ENCODE measurements at places on chromosomes 16 and 17.

GRCh38 chr17:80414508-80414802 lies 512 bp upstream of the ENDOV start:
- no peak for DNase-seq

DNA sequence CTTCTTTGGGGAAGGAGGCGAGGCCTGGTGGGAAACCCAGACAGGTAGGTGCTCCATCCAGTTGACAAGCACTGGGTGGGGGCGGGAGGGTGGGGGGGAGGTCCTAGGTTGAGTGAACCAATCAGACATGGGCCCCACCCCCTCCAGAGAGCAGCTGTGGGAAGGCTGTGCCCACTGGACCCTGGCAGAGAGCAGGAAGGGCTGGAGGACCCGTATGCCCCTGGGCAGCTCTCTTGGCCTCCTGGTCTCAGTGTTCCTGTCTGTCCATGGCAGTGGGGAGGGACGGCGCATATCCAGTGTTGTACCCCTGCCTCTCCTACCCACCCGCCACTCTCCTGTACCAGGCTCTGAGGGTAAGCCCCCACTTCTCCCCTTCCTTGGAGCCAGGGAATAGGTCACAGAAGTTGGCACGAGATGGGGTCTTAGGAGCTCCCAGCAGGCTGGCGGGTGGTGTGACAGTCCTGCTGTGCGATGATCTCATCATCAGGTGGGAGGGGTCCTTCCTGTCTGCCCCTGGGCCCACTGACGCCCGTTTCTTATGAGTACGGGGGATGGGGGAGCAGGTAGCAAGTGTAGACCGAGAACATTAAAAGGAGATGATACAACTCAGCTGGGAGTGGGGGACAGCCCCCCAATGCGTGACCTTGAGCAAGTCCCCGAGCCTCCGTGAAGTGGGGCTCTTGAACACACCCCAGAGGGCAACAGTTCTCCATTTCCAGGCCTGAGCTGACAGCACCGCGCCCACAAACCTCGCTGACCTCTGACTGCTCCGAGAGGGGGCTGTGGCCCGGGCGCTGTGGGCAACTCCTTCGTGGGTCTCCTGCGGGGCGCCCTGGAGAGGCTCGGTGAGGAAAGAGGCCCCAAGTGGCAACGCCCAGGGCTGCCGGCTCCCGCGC lies 1.2 kb upstream of the ZFPM1 start:
- no peak for DNase-seq

- no peak for DNase-seq
Observed at GRCh38 chr17:34958438-34958837, 2.8 kb downstream of the CCT6B start.

GRCh38 chr16:2234813-2235170 lies 1.5 kb upstream of the DNASE1L2 start:
- DNase-seq = no peak

GRCh38 chr17:27494192-27495091 lies 38.2 kb downstream of the KSR1 start:
- no peak for DNase-seq

DNA sequence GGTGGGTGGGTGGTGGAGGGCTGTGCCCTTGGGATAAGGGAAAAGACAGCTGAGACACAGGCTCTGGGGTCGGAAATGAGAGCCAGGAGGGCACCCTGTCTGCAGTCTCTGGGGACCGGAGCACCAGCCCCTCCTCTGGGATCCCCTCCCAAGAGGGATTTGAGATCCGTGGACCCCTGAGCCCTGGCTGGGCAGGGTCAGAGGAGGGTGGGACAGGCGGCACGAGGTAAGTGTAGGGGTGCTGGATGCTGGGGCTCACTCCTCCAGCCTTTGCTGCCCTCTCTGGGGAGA lies 425 bp downstream of the SGSH start:
- no peak for DNase-seq

DNA sequence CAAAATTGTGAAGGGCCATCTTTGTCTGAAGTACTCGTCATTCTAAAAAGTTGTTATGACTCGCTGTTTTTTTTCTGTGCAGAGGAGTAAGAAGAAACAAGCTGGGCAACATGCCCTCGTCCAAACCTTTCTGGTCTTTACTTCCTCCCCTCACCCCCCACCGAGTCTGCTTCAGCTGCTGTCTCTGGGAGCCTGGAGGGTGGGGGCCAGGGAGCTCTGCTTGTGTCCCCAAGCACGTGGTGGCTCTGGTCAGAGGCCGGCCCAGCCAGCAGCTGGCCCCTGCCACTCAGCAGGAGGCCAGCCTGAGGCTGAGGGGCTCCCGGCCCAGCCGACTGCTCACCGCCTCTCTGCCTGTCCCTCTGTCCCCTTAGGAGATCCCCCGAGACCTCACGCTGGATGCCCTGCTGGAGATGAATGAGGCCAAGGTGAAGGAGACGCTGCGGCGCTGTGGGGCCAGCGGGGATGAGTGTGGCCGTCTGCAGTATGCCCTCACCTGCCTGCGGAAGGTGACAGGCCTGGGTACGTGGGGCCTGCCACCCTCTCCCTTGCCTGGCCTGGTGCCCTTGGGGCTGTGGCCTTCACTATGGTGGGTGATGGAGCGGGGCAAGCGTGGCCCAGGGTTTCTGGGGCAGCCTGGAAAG lies 53.7 kb upstream of the LGALS9 start:
- no peak for DNase-seq

Measured in activated T-cell treated with anti-CD3 and anti-CD28 coated beads for 1 hour (primary cell).